ENCODE measurements at places on chromosomes 2 and 18. TPM values are rescaled to one million over a fixed set of nuclear protein-coding genes. Genes with fewer than 3 reads are reported as not detected.

C1GALT1C1L gene
- not detected for total RNA-seq

SOCS6 gene
- total RNA-seq = 14.2 TPM

DNA sequence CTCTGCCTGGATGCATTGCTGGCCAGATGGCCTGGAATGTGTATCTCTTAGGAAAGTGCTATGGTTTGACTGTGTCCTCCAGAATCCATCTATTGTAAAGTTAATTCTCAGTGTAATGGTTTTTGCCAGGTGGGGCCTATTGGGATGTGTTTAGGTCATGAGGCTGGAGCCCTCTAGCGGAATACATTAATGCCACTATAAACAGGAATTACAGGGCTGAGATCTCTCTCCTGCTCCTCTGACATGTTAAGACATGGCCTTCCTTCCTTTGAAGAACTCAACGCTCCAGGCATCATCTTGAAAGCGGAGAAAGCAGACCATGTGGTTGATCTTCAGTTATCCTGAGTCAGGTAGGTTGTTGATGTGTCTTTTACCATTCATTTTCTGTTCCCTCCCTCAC lies 276.4 kb downstream of the RPIA start:
- DNase-seq = peak; percentile 2

- no peak for DNase-seq
Measured at GRCh38 chr2:119853777-119854399, 94.2 kb downstream of the PTPN4 start.

DNA sequence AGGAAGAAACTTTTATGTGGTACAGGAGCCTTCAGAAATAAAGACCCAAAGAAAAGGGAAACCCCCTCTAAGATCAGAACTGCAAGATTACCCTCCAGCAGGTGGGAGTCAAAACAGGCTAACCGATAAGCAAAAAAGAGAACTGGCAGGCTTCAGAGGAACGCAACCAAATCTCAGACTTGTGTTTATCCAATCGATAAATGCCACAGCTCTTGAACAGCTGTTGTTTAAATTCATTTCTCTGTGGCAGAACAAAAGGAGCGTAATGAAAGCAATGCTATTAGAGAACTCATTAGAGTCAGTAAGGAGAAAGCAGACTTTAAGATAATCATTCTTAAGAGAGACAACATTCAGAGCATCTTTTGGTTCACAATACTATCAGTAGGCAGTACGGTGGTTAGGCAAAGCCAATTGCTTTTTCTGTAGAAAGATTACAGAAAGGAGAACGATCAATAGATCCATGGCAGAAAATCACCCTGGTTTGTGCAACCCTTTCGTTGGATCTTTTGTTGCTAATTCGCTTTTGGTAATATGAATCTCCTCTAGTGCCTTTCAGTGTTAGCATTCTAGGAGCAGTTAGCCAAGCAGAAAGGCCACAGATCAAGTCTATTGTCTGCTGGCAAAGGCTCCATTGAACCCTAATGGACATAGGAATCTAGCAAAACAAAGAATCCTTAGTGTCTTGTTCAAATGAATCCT lies 476.4 kb upstream of the CHST9 start:
- DNase-seq = no peak

- DNase-seq = no peak
Measured at GRCh38 chr2:218722876-218723785, 12.5 kb downstream of the TTLL4 start.

All from lung microvascular endothelial cell (primary cell).